ENCODE measurements at places on chromosomes 13 and 19. TPM values are rescaled to one million over a fixed set of nuclear protein-coding genes. Genes with fewer than 3 reads are reported as not detected.

The ATP4B gene
- not detected for total RNA-seq

The CEACAM7 gene
- 0.44 TPM for total RNA-seq

The ARRDC2 gene
- total RNA-seq, result 115 TPM

The COG3 gene
- 22.2 TPM for total RNA-seq

The SMIM17 gene
- 0.22 TPM for total RNA-seq

The ICAM5 gene
- not detected for total RNA-seq

The GPC6 gene
- total RNA-seq, result under 0.01 TPM

- DNase-seq, result no peak
Observed at GRCh38 chr13:106418556-106418955, 116.9 kb downstream of the EFNB2 start.

DNA sequence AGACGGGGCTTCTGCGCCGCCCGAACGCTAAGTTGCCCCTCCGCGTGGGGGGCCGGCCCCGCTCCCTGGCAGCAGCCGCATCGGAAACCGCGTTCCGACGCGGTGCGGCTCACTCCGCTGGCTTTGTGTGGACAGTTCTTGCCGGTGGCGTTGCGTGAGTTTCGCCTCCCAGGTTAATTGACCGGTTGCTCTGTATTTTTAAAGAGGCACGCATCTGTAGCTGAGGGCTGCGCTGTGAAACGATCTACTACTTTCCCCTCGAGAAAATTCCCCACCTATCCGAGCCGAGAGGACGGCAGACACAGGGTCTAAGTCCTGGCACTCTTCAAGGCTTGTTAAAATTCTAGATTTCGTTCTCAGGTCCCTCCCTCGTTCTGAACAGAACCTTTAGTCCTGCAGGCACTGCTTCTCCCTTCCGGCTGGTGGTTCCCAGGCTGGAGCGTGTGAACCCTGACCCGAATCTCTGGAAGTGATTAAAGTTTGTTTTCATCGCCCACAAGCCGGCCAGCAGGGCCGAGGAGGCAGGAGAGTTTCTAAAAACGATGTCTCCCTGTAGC, 933 bp downstream of the ARHGEF7 start:
- peak; percentile 61 for DNase-seq

DNA sequence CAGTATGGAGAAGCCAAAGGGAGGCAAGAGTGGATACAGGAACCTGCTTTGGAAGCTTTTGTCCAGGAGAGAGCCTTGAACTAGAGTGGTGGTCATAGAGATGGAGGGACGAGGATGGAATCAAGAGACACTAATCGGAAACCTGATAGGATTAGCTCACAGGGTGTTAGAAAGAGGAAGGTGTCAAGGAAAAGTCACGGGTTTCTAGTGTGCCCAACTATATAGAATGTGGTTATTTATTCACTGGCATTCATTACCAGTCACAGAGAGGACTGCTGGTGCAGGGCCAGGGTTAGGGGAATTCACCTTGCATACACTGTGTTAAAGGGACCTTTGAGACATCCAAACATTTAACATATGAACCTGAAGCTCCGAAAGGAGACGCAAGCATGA, 43.4 kb upstream of the URAD start:
- DNase-seq, result no peak

DNA sequence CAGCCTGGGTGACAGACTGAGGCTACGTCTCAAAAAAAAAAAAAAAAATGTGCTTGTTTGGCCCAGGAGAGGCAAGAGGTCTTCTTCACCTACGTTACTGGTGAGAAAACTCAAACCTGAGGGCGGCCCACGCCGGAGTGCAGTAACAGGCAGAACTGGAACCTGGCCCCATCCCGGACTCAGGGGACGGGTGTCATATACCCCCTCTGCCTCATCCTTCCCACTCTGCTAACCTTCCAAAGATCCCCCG, 414 bp upstream of the ADAT3 start:
- no peak for DNase-seq

DNA sequence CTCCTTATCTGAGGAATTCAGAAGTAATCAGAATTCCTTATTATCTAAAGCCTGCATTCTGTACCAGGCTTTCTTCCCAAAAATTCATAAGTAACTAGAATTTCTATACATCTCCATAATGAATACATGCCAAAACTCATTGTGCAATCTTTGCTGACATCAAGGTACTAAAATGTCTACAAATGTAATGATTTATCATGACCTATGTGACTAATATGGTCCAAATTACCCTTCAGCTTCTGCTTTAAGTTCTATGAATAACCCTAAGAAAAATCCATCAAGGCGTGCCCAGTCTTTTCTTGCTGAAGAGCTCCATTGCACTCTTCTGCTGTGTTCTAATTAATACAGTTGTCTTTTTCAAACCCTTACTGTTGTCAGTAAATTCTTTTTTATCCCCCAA, 58.5 kb upstream of the SLITRK1 start:
- DNase-seq, result no peak

GRCh38 chr13:53135301-53135700, 106.7 kb downstream of the OLFM4 start:
- no peak for DNase-seq

DNA sequence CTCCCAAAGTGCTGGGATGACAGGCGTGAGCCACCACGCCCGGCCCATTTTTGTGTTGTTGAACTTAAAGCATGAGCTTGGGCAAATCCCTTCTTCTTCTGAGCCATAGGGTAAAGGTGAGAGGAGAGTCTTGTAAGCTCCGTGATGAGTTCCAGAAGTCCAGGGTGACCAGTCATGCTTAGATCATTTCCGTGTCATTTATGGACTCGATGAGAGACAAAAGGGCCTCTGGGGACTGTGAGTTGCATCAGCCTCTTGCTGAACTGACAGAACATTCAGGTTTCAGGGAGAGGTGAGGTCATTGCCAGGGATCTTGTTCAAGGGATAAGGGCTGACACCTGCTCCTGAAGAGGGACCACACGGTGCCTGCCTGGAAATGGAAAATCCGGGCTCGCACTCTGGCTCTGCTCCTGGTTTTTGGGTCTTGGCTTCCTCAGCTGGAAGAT, 53.6 kb downstream of the GADD45B start:
- peak; percentile 93 for DNase-seq

GRCh38 chr19:42278452-42279154, 9.6 kb downstream of the CIC start:
- DNase-seq, result no peak

GRCh38 chr19:7980168-7980567, 25.3 kb downstream of the ELAVL1 start:
- DNase-seq, result no peak

- no peak for DNase-seq
Observed at GRCh38 chr13:113822956-113823744, 40.7 kb downstream of the GAS6 start.

DNA sequence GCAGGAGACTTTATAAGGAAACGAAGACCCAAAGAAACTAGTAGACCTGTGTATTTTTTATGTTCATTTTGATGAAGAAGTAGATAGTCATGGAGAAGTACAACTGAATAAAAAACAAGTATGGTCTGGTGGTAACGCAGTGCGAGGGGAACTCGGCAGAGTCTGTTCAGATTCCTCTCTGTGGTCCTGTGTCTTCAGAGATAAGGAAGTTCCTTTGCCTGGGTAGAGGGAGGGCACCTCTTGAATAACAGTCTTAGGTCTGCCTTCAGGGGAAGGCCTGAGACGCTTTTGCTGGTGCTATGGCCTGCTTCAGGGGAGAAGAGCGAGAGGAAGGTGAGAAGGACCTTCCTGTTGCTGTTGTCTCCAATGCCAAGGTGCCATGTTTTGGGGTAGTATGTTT, 25.9 kb upstream of the SLC46A3 start:
- DNase-seq, result no peak

GRCh38 chr13:51148952-51149573, 38.0 kb upstream of the C13orf42 start:
- peak; percentile 79 for DNase-seq

DNA sequence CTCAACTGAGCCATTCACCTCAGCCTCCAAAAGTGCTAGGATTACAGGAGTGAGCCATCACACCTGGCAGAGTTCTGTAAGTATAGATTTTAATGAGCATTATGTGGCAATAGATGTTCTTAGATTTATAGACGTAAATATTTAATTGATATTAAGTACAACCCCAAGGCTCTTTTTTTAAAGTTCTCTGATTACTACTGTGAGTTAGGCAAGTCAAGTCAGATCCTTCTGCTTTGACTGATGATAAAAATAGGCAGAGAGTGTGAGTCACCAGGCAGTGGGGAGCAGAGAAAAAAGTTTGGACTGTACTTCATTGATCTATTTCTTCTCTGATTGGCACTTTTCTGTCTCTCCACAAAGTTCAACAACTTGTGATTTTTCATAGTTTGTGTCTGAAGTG, 1379.9 kb downstream of the UQCRFS1 start:
- DNase-seq, result no peak

DNA sequence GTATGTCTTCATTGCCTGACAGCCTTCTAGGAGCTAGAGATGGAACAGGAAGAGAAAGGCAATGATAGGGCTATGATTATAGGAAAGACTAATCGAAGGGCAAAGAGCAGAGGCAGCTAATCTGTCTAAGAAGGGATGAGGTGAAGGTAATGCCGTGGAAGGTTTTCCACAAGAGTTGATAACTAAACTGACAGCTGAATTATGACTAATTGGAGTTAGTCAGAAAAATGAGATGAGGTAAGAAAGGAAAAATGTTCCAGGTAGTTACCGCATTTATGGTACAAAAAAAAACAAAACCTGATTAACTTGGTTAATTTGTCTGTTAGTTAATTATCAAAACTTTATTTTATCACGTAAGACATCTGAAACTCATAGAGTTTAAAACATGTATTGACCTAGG, 260.3 kb downstream of the SLITRK6 start:
- DNase-seq, result no peak
